SK-N-SH (cell line): ENCODE measurements at places on chromosomes 6 and 20.

- no peak for DNase-seq
Observed at GRCh38 chr20:23970049-23970448, 18.5 kb downstream of the GGTLC1 start.

GRCh38 chr20:11302436-11302835 is 615.3 kb upstream of the BTBD3 start:
- DNase-seq, result no peak

- no peak for DNase-seq
Observed at GRCh38 chr6:35191889-35192288, 21.9 kb upstream of the SCUBE3 start.

GRCh38 chr20:31673943-31674463 is 36.3 kb downstream of the COX4I2 start:
- no peak for DNase-seq

GRCh38 chr6:108616544-108616943 is 55.8 kb downstream of the FOXO3 start:
- no peak for DNase-seq

- DNase-seq, result no peak
Observed at GRCh38 chr20:5349448-5349847, 32.7 kb upstream of the PROKR2 start.

DNA sequence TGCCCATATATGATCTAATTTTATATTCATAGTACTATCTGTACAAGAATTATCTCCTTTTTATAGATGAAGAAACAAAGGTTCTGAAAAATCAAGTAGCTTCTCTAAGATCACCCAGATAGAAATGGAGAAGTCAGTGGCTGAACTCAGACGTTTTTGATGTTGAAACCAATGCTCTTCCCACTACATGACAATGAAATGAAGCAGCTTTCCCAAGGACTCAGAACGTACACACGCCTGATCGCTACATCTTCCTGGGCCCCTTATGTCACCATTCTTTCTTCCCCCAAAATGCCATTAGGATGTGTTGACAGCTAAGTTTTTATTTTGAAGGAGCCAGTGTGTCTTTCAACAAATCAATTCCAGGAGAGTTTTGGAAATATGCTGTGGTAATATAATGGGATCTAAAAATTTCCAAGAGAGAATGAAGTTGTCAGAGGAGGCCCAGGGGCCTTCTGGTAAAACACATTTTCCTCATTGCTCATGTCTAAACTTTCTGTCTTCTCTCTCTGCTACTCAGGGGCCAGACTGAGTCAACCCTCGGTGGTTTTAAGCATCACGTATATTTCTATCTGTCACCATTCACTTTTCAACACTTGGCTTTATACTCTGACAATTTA is 98.1 kb upstream of the COL21A1 start:
- no peak for DNase-seq

DNA sequence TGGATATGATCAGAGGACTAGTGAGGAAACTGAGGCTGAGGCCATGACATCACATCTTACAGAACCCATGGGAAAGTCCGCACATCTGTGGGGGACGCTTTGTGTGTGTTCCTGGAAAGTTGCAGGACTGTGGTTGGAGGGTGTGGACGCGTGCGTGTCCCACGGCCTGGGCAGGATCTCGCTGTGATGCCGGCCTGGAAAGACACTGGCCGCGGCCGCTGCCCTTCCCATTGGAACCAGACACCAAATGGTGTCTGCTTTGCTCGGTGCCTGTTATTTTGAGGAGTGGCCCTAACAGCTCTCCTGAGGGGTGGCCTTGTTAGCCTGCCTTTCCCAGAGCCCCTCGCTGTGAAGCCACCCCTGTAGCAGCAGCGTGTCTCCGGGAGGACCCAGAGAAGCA is 41.1 kb downstream of the DLL1 start:
- no peak for DNase-seq

DNA sequence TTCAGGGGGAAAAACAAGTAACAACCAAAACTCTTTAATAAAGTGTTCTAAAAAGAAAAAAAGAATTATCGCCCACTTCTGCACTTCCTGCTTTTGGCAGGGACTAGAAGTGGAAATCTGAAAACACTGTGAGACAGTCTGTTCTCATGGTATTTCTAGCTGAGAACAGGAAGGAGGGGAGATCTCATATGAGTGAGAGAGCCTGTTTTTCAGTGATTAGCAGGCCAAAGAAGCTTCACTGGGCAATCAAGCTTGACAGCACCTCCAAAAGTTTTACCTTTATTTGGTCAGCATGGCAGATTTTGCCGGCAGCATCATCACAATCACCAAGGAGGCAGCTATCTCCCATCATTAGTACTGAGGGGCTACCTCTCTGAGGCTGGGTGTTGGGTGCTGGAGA is 79.5 kb upstream of the ATXN1 start:
- no peak for DNase-seq

- no peak for DNase-seq
Observed at GRCh38 chr6:117206944-117207687, 58.2 kb upstream of the VGLL2 start.

- DNase-seq, result no peak
Observed at GRCh38 chr6:143224516-143224915, 163.8 kb downstream of the AIG1 start.

DNA sequence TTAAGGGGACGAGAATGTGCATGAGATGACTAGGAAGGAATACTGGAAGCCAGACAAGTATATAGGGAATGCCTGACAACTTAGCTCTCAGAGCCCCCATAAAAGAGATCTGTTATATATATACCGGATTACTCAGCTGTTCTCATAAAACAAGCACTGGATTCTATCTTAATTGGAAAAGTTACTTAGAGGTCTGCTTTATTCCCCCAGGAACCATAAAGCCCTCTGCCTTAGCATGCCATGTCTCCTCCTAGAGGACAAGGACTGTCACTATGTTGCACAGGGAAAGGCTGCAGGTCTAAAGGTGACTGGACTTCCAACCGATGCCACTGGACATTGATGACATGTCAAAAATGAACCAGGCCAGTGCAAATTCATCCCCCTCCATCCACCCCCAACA is 6.4 kb downstream of the EXOC2 start:
- DNase-seq, result no peak

DNA sequence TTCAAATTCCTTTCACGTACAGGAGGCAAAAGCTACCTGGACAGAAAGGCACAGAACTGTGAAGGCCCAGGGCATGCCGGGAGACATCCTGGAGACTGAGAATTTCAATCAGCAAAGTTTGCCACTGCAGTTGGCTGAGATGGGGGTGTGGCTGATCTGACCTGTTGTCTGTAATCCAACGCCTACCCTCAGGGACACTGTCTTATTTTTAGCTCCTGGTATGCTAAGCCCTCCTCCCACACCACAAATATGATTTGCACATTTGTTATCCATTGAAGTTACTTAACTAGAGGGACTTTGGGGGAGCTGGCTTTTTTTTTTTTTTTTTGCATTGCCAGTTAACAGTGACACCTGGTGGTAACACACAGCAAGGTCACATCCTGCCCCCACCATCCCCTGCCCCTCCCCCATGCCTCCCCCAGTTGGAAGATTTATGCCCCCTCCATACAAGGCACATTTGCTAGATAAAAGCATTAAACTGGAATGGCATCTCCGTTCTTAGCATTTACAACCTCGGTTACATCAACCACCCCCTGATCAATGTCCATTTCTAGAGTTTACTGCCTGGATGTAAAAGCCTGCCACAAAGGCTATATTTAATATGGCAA is 40.4 kb downstream of the TTI1 start:
- peak; percentile 71 for DNase-seq

- DNase-seq, result no peak
Observed at GRCh38 chr20:50496773-50497385, 13.3 kb upstream of the PTPN1 start.

- peak; percentile 52 for DNase-seq
Observed at GRCh38 chr6:158040051-158040803, 58.6 kb downstream of the SYNJ2 start.

GRCh38 chr20:35739294-35740163 is 2.5 kb downstream of the RBM39 start:
- DNase-seq, result peak; percentile 6

GRCh38 chr6:53302678-53303360 is 45.9 kb downstream of the ELOVL5 start:
- no peak for DNase-seq

DNA sequence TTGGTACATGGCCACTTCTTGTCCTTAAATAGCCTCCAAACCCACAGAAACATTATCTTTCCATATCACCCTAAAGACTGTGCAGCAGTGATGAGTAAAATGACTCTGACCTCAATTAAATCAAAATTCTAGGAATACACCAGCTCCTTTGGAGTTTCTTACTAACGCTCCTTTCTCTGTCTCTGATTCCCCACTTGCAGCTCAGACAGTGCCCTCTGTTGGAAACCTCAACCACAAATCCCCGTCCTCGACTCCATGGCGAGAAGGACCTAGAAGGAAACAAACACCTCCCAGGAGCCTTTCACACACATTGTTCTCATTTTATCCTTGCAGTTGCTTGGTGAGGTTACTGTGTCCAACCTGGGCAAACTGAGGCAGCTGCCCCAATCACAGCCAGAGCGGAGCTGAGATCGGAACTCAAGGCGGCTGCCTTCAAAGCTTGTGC is 17.7 kb upstream of the PARD6B start:
- DNase-seq, result no peak

- DNase-seq, result no peak
Observed at GRCh38 chr6:158048589-158048988, 66.9 kb downstream of the SYNJ2 start.

DNA sequence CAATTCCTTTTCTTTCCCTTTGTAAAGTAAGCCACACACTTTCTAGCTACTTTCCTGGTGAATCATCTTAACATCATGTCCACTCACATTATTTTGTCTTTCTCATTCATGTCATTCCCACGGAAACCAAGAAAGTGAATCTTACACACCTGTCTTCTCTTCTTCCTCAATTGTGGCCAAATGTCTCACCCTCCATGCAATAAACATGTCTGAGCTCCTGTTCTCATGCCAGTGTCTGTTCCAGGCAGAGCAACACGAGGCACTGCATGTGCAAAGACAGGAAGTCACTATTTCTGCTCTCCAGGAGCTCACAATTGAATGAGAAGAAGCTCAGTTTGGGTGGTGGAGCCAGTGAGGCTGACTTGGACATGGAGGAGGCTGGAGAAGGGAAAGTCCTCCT is 29.0 kb upstream of the TMEM244 start:
- no peak for DNase-seq

GRCh38 chr20:49275636-49276035 is 2.2 kb downstream of the ZNFX1 start:
- no peak for DNase-seq

- DNase-seq, result no peak
Observed at GRCh38 chr6:42104095-42104803, 38.2 kb downstream of the C6orf132 start.

GRCh38 chr20:13119583-13119982 is 101.5 kb upstream of the ISM1 start:
- DNase-seq, result peak; percentile 51

GRCh38 chr6:72661411-72661810 is 39.5 kb downstream of the KCNQ5 start:
- no peak for DNase-seq

DNA sequence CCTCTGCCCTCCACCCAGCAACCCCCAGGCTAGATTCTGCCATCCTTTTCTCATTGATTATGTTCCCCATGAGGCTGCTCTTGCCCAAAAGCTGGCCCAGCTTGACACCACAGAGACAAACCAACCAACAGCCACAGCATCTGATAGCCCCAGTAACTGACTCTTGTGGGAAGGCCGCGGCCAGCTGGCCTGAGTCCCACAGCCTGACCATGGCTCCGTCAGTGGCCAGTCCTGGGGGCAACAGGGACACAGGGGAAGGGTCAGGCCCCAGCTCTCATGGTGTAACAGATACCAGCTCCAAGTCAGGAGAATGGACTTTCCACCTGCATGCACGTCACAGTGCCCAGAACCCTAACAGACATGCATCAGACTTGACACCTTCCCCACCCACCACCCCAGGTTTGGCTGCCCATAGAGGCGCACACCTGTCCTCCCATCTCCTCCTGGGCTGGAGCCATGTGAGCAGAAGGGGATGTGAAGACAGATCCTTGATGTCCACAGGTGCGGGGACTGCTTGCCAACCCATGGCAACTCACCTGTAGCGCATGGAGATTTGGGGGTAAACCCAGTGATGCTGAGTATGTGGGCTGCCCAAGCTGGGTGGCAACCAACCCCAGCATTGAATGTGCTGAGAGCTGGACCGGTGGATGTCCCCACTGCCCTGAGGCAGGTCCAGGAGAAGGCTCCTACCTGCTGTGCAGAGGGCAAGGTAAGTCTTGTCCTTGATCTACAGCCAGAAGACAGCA is 18.8 kb downstream of the RIPOR3 start:
- no peak for DNase-seq

GRCh38 chr20:16441546-16442164 is 131.6 kb downstream of the KIF16B start:
- peak; percentile 24 for DNase-seq

- no peak for DNase-seq
Observed at GRCh38 chr20:63150911-63151531, 64.9 kb downstream of the YTHDF1 start.

- DNase-seq, result no peak
Observed at GRCh38 chr20:37970856-37971245, 62.4 kb downstream of the TTI1 start.

DNA sequence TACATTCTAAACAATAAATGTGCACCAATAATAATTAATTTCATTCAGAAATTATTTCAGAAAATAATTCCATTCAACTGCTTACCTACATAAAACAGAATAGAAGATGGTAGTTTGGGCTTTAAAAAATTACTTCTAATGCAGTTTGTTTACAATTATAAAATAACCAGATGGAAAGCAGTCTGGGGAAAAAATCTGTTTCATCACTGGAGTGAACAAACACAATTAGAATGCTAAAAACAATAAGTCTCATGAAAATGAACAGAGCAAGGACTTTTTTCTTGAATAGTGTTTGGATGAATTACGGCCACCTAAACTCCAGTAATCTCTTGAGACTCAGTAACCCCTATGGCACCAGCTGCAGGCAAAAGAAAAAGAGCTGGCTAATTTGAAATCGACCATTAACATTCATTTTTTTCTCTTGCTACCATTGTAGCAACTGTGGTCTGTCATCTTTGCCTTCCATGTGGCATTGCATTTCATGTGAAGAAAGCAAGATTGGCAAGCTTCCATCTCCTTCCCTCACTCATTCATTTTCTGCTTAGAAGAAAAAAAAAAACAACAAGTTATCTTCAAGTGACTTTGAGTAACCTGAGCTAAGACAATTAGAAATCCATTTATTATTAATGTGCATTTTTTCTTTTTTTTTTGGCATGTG is 88.4 kb upstream of the CEP85L start:
- DNase-seq, result no peak

DNA sequence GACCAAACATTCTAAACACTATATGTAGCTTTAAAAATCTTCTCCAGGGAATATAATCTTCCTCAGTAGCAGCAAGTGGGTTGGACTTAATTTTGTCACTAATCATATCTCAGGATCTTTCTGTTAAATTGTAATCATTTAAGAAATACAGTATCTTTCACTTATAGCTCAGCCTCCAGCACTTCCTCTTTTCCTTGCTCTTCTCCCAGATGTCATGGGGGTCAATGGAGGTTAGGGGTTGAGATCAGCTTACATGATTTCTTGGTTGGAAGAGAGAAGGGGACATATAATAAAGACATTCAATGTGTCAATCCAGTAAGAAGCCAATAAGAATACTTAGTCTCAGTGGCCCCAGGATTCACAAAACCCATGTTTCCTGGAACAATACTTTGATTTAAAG is 15.7 kb upstream of the REPS1 start:
- no peak for DNase-seq

- DNase-seq, result no peak
Observed at GRCh38 chr6:142459271-142459670, 157.5 kb downstream of the ADGRG6 start.

GRCh38 chr6:37714836-37715420 is 17.2 kb upstream of the MDGA1 start:
- DNase-seq, result no peak
